Cardiac muscle cell (in vitro differentiated cells and primary cell): ENCODE measurements at places on chromosomes 12 and 14.

GRCh38 chr14:76863724-76864407, 37.7 kb downstream of the LRRC74A start:
- DNase-seq: peak; percentile 34

- DNase-seq: no peak
Observed at GRCh38 chr12:23929906-23930305, 19.6 kb downstream of the SOX5 start.

DNA sequence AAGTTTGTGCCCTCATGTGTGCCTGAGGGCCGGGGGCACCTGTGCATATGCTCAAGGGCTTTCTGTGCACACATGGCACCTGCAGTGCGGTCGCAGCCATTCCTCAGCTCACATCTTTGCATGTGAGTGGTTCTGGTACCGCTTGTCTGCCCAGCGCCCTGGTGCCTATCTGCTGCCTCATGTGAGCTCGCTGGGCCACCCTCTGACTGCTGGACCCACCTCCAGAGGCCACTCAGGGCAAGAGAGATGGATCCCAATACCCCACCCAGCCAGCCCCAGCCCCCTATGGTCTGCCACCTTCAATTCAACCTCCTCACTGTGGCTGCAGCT, 5.4 kb upstream of the AMN start:
- no peak for DNase-seq

DNA sequence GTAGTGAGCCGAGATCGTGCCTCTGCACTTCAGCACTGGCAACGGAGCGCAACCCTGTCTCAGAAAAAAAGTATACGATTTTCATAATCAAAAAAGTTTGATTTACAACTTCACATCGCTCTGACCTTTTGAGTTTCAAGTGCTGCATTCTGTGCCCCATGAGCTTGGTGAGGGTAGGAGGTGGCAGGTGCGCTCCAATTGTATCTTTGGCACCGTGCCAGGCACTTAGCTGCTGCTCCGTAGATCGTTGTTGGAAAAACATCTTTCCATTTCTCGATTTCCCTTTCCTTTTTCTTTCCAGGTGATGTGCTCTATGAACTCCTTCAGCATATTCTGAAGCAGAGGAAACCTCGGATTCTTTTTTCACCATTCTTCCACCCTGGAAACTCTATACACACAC, 203.7 kb downstream of the ETV6 start:
- DNase-seq: no peak

DNA sequence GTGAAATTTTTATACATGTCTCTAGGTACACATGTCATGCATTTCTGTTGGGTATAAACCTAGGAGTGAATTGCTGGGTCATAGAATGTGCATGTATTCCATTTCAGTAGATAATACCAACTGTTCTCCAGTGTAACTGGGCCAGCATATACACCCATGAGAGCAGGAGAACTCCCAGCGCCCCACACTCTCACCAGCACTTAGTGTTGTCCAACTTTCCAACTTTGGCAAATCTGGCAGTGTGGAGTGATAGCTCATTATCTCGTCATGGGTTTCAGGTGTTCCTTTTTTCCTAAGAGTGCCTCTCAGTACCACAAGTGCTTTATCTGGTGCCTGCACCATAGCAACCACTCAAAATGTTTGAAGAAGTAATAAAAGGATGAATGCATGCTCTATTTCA, 40.1 kb downstream of the NGB start:
- DNase-seq: no peak

DNA sequence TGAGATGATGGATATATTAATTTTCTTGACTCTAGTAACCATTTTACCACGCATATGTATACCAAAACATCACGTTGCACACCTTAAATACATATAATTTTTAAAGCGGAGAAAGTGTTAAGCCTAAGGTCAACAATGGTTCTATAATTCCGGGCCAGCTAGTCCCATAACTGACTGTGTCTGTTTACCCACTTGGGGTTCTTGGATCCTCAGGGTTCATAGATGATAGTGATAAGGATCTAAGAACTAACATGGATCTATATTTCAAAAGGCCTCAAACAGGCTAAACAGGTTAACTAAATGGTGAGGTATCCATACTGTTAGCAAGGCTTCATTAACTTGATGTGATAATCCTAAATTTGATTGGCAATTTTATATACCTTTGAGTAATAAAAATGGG, 9.8 kb downstream of the SLC38A1 start:
- no peak for DNase-seq

- peak; percentile 36 for DNase-seq
Observed at GRCh38 chr14:46574221-46574977, 77.2 kb downstream of the RPL10L start.

DNA sequence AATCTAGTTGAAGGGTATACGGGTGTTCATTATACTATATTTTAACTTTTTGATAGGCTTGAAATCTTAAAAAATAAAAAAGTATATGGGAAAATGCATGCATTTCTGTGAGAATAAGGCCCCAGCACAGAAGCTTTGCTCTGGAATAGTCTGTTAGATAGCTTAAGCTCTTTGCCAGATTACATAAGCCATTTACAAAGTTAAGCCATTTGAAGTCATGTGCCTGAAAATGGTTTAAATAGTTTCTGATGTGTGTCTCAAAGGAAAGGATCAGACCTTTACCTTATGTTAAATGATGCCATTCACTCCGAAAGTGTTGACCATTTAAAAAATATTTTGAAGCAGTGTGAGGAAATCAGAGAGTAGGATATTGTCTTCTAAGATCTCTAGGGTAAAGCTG, 51.3 kb downstream of the WASHC4 start:
- DNase-seq: no peak

- DNase-seq: peak; percentile 69
Observed at GRCh38 chr14:70808416-70809224, 693 bp downstream of the MAP3K9 start.

DNA sequence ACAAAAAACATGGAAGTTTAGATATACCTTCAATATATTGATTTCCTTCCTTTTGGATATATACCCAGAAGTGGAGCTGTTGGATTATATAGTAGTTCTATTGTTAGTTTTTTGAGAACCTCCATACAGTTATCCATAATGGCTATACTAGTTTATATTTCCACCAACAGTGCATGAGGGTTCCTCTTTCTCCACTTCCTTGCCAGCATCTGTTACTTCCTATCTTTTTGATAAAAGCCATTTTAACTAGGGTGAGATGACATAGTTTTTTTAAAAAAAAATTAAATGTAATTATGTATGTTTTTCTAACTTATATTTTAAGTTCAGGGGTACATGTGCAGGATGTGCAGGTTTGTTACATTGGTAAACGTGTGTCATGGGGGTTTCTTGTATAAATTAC, 10.0 kb upstream of the SLC38A4 start:
- no peak for DNase-seq

DNA sequence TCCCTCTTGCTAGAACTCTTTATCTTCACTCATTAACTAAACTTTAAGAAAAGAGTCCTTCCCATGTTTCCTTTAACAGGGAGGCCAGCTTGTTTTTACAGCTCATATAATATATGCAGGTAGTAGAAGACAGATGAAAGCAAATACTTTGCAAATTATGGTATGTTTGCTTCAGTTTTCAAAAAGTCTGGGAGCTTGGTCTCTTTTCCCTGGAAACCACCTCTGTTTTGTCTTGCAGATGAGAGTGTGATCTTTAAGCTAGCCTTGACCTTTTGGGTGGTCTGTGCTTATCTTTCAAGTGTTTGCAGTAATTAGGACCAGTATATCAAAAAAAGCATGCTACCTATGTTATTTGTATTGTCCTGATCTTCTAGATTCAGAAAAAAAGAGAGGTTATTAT, 62.7 kb downstream of the ERC1 start:
- no peak for DNase-seq

GRCh38 chr12:96194576-96194889, 358 bp downstream of the ELK3 start:
- DNase-seq: no peak

- DNase-seq: no peak
Observed at GRCh38 chr14:89675590-89675989, 258.6 kb upstream of the FOXN3 start.

- no peak for DNase-seq
Observed at GRCh38 chr12:1797011-1797901, 23.1 kb upstream of the LRTM2 start.

- no peak for DNase-seq
Observed at GRCh38 chr12:131420867-131421447, 289.9 kb upstream of the SFSWAP start.

- no peak for DNase-seq
Observed at GRCh38 chr12:43835264-43835655, 621 bp upstream of the TMEM117 start.

GRCh38 chr12:58008634-58009033, 67.3 kb downstream of the ATP23 start:
- no peak for DNase-seq

DNA sequence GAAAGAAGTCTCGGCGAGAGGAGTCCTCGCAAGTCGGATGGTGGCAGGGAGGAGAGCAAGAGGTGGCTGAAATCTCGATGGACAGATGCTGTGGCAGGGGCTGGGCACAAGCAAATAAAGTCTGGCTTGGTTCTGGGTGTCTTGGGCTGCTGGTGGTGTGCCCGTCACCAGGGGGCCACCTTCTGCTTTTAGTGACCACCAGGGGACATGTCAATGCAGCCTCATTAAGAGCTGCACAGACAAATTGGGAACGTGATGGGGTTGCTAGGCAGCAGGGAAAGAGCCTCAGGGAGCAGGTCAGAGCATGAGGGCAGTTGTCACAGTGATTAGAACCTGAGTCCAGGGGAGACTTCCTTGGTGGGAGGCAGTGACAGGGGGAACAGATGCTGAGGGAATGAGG, 44.0 kb downstream of the LRRC74A start:
- DNase-seq: no peak

GRCh38 chr14:97293659-97294058, 496.5 kb downstream of the VRK1 start:
- no peak for DNase-seq

GRCh38 chr12:117885211-117885610, 83.6 kb downstream of the KSR2 start:
- DNase-seq: no peak

GRCh38 chr14:92105893-92106142, 564 bp downstream of the ATXN3 start:
- DNase-seq: peak; percentile 37

DNA sequence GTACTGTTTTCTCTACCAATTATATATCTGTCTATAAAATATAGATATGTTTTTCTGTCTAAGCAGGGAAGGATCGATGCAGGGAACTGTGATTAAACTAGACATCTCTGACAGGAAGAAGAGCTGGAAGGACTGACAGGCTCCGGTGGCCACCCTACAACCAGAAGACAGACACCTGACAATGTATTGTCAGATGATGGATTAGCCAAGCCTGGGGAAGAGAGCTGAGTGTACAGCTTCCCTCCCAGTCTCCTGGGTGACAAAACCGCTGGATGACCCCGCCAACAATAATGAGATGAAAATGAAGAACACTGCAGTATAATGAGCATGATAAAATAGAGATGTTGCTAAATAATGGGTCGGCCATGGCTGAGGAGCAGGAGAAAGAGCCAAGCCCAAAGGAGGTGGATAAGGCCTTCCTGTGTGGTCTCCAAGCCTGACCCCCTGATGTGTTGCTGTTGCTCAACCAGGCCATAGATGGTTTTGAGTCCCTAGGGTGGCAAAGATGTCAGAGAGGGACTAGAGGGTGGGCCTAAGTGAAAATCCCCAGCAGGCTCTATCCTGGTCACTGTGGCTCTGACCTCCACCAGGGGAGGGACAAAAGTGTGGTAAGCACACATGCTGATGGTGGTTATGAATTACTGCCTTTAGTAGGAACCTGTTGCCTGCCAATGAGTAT, 28.2 kb downstream of the DHRS2 start:
- DNase-seq: no peak

- no peak for DNase-seq
Observed at GRCh38 chr12:27871946-27872345, 91.9 kb upstream of the MANSC4 start.

- peak; percentile 26 for DNase-seq
Observed at GRCh38 chr14:100065942-100066574, 836 bp downstream of the EVL start.

- no peak for DNase-seq
Observed at GRCh38 chr12:1083151-1083888, 92.3 kb downstream of the ERC1 start.

DNA sequence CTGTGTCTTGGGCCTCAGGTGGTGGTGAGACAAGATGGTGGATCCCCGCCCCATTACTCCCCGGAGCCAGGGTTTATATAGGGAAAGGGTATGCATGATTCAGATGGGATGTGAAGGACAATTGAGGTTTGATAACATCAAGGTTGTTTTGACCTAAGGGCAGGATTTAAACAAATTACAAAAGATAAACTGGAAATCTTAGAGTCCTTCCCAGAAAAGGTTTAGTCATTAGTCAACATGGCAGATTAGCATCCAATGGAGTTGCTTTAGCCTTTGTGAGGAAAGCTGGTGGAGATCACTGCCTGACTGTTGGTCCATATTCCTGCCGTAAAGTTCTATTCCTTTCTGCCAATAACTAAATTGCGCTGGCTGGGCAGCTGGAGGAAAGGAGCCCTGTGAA, 15.6 kb upstream of the FRMD6 start:
- DNase-seq: no peak

- DNase-seq: no peak
Observed at GRCh38 chr14:106622200-106622745, 1095.9 kb downstream of the TMEM121 start.

DNA sequence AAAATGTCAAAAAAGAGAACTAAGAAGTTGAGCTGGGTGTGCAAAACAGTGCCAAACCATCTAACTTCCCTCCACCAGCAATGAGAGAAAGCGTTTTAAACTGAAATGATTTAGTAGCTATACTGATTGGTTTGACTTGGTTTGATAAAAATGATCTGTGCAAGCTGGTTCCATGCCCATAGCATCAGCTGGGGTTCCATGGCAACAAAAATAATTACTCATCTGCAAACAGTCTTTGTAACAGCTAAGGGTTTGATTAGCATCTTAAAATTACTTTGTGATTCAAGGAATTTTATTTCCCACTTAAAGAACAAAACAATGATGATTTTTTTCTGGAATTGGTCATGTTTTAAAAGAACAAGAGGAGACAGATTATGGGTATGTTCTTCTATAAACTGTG, 15.0 kb upstream of the BICD1 start:
- no peak for DNase-seq

GRCh38 chr12:94100211-94100627, 48.2 kb upstream of the PLXNC1 start:
- no peak for DNase-seq

DNA sequence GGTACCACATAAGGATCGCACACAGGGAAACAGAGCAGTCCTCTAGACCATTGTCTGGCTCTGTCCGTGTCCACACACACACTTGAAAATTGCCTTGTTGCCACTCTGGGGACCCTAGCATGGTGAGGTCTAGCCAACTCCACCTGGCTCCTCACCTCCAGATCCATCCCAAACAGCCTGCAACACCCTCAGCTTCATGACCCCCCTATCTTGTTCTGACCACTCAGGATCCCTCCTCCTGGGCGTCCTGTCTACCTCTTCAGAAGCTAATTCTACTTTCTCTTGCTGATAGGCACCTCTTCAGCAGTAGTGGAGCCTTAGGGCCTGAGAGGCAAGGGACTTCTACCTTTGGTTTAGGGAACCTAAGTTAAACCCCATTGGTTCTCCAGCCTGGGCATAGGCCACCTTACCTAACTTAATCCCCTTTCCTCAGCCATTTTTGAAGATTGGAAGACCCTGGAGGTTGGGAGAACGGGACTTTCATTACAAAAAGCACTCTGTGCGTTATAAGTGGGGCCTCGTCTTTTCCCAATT, 697 bp upstream of the HOXC5 start:
- no peak for DNase-seq

- DNase-seq: peak; percentile 30
Observed at GRCh38 chr12:7642876-7643309, 22.8 kb downstream of the APOBEC1 start.

GRCh38 chr12:22656376-22656775, 31.4 kb downstream of the ETNK1 start:
- no peak for DNase-seq

- no peak for DNase-seq
Observed at GRCh38 chr12:4203772-4204376, 69.7 kb upstream of the CCND2 start.
